ENCODE measurements at places on chromosomes 2 and 18. TPM values are rescaled to one million over a fixed set of nuclear protein-coding genes. Genes with fewer than 3 reads are reported as not detected.

TMEM169 gene
- total RNA-seq = 0.69 TPM

HADHB gene
- 86.3 TPM for total RNA-seq

CPS1 gene
- 1.4 TPM for total RNA-seq

ANKRD30BL gene
- not detected for total RNA-seq

TTN gene
- 119 TPM for total RNA-seq

OXER1 gene
- 1.3 TPM for total RNA-seq

RNF149 gene
- 104 TPM for total RNA-seq

DNAH7 gene
- 4.8 TPM for total RNA-seq

AQP12B gene
- not detected for total RNA-seq

Data from upper lobe of left lung (tissue), 6 donors.